ENCODE measurements at places on chromosomes 2 and 18.

- DNase-seq, result no peak
Observed at GRCh38 chr2:115739574-115739973, 1297.1 kb downstream of the DPP10 start.

DNA sequence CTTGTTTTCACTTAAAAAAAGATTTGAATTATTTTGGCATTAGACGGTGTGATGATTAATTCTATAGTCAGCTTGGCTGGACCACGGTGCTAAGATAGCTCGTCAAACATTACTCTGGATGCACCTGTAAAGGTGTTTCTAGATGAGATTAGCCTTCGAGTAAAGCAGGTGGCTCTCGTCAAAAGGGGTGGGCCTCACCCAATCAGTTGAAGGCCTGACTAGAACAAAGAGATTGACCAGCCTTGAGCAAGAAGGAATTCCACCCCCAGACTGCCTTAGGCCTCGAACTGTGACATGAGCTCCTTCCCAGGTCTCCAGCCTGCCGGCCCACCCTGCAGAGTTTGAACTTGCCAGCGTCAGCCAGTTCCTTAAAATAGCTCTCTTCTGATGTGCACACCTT, 73.4 kb downstream of the TWIST2 start:
- no peak for DNase-seq

DNA sequence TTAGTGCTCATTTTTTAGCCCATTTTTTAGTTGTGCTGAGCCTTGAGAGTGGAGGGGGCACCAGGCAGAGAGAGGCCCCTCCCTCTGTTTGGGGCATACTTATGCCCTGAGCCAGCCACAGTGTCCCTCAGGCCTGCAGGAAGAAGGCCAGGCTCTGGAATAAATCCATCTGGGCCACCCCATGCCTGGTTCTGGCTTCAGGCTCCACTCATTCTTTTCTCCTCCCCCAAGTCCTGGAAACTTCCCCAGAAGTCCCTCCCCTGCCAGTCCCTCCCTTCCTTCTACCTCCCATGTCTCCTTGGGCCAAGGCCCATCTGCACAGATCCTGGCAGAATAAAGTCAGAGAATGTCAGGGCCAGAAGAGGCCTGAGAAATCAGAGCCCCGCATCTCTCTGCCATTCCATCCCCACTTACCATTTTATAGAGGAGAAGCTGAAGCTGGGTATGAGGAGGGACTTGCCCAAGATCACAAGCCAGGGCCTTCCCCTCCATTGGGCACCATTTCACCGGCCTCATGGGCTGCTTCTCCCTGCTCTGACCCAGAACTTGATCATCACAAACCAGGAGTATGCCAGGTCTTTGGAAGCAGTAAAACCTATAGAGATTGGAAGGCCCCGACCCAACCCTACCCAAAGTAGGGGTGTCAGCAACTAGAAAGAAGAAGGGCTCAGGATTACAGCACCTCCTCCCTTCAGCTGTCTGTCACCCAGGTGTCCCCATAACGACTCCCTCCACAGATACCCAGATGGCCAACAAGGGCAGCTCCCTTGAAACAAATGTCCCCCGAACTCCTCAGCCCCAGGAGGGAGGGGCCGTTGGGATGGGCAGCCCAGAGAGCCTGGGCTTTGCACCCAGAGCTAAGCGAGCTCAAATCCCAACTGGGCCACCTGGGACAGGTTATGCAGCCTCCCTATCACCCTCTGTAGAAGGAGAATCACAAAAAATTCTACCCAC, 108.4 kb downstream of the POLR1A start:
- DNase-seq, result peak; percentile 66

GRCh38 chr2:172214252-172214651, 111.6 kb upstream of the DLX2 start:
- no peak for DNase-seq

DNA sequence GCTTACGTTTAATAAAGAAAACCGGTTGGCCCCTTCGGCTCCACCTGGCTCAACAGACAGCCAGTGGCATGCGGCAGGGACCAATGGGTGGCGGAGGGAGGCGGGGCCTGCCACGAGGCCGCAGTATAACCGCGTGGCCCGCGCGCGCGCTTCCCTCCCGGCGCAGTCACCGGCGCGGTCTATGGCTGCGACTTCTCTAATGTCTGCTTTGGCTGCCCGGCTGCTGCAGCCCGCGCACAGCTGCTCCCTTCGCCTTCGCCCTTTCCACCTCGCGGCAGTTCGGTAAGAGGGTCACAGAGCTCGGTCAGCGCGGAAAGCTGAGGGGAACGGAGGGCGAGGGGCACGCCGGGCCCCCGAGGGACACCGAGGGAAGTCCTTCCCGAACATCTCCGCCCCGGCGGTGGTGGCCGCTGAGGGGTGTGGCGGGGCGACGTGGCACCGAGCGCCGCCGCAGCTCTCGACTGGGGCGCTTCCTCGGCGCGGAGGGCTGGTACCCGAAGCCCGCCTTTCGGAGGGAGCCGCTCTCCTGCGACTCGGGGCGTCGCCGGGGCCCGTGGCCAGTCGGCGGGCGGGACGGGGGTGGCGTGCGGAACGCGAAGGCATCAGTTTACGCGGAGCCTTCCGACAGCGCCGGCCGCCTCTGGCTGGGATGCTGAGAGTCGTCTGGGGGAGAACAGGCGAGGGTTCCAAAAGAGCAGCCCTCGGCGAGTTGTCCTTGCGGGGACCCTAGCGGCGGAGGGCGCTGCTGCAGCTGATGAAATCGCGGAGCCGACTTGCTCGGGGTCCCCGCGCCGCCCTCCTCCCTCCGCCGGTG, at the start of gene MTHFD2:
MTHFD2 (plus strand) TSS at position 155 of the 814 bp plus-strand sequence; CDS start at position 182, 27 bp downstream.
- peak; percentile 75 for DNase-seq

DNA sequence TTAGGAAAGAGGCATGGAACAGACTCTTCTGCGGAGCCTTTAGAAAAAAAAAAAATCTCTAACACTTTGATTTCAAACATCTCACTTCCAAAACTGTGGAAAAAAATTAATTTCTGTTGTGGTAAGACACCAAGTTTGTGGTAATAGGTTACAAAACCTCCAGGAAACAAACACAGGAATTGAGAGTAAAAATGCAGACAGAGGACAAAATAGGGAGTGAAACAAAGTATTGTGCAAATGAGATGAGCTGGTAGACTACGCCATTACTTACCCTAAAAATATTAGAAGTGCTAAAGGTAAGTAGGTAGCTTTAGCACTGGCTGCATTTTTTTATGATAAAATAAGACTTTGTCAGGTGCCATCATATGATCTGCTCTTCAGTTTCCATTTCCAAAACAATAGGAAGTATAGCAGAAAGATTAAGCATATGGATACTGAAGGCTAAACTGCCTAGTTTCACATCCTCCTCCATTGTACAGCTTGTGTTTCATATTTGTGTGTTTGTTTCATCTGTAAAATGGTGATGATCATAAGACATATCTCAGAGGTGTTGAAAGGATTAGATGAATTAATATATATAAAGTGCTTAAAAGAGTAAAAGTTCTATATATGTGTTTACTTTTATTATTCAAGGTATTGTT, 309.2 kb downstream of the NR4A2 start:
- DNase-seq, result no peak

GRCh38 chr2:183123117-183123958, 905 bp upstream of the NUP35 start:
- DNase-seq, result no peak

GRCh38 chr2:14634489-14635390, 2.2 kb downstream of the LRATD1 start:
- DNase-seq, result peak; percentile 75

- peak; percentile 30 for DNase-seq
Observed at GRCh38 chr2:130878316-130878715, 41.6 kb downstream of the ARHGEF4 start.

DNA sequence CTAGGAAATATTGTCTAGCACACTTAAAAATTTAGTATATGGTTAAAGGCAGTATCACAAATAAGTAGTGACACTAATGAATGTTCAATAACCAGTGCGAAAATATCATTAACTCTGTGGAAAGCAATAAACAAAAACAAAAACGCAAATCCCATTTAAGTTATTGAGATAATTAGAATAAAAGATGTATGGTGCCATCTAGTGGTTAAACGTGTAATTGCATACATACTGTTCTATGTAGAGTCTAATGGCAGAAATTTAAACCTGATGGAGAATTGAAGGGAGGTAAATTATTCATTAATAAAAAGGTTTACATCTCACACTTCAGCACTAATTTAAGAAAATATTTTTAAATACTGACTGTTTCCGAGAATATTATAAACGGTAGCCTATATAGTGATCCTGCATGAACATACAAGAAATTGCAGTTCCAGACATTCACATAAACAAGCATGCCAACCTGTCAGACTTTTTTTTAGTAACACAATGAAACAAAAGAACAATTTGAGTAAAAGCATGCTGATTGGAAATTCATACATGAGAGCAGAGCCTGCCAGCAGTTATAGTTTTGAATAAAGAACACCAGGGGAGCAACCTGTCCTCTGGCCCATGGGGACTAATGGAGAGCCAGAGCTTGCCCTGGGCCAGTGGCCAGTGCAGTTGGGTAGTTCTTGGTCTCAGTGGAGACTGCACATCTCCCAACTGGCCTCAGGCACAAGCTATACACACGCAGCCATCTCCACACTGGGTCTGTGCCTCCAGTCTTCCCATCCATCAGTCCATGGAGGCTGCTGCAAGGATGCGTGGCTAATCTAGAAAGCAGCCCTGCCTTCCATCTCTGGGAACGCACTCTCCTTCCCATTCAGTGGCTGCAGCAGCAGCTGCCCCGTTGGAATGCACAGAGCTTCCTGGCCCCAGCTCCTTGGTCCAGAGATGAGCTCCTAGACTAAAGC, 28.0 kb downstream of the GCG start:
- no peak for DNase-seq

DNA sequence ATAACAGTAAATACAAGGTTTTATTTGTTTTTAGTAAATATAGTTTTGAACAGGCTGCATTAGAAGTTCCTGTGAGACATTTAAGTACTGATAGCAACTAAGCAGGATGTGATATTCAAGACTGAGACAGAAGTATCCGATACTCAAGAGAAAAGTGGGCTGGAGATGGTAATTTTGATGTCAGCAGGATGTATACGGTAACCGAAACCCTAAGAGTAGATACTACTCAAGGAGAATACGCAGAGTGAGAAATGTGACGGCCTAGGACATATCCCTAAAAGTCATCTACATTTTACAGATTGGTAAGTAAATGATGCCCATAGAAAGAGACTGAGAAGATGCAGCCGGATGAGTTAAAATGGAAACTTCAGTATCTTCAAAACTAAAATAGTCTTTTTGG, 115.4 kb downstream of the GORASP2 start:
- no peak for DNase-seq

DNA sequence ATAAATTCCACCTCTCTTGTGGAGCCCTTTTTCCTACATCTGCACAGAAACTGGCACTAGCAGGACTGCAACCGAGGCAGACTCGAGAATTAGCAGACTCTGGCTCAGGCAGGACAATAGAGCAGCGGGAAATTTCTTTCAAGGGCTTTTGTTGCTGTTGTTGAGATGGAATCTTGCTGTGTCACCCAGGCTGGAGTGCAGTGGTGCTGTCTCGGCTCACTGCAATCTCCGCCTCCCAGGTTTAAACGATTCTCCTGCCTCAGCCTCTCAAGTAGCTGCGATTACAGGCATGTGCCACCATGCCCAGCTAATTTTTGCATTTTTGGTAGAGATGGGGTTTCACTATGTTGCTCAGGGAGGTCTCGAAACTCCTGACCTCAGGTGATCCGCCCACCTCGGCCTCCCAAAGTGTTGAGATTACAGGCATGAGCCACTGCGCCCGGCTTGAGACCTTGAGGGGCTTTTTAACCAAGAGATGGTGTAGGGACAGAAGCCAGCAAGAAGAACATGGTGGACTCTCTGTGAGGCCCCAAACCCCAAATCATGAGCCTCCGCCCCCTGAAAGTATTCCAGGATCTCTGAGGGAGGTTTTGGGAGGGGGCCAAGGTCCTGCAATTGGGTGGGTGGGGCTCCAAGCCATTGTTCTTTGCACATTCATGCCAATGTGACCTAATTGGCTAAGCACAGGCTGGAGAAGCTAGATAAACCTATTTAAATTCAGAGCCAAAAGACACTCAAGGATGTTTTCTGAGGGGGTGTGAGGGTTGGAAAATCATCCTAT, 68.4 kb upstream of the MSH2 start:
- DNase-seq, result no peak

- DNase-seq, result no peak
Observed at GRCh38 chr2:48838029-48838428, 82.5 kb upstream of the LHCGR start.

GRCh38 chr2:223469270-223470046, 132.7 kb downstream of the SCG2 start:
- no peak for DNase-seq

GRCh38 chr2:135256531-135257260, 204.6 kb downstream of the RAB3GAP1 start:
- no peak for DNase-seq

GRCh38 chr2:128301501-128301966, 17.1 kb downstream of the HS6ST1 start:
- no peak for DNase-seq

DNA sequence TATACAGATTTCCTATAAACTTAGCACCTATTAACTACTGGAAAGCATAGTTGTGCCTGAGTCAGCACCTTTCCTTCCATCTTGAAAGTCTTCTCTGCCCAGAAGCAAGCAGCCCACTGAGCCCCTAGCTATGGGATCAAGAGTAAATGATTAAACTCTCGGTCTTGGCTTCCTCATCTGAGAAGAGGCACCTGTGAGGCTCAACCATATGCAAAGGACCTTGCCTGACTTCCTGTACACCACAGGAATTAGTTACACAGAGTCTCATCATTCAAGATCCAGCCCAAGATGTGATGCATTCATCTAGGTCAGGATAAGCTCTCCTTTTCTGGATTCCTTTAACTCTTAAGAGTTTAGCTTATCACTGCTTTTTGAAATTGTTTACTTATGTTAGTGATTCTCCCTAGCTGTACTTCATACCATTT, 96.0 kb downstream of the CDH2 start:
- DNase-seq, result no peak

DNA sequence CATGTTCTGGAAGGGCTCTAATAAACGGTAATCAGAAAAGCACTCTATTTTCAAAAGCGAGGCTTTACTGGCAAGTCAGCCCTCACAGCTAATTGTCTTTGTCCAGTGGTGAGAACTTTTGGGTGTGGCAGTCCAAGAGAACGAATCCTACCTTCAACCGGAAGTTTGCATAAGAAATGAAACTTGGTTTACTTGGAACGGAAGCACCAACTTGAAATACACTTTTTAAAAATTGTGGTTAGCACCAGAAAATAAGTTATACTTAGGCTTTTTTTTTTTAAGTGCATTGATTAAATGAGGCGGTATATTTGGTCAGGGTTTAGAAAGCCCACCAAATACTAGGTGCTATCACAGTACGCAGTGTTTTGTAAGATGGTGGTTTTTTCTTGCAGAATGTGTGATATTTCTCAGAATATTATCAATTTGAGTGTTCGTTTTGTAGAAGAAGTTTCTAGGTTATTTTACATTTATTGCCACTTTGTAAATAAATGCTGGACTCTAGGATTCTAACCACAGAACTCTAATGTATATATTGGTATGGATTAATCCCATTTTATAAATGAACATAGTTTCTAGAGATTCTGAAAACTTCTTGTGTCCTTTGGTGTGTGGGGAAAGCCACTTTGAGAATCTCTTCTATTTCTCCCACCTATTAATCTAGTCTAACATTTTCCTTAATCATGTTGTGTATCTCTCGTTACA, 1.2 kb downstream of the MYL12A start:
- DNase-seq, result no peak

All from C1 segment of cervical spinal cord (tissue), 14 donors.